ENCODE measurements at places on chromosomes 1 and 21. TPM values are rescaled to one million over a fixed set of nuclear protein-coding genes. Genes with fewer than 3 reads are reported as not detected.

PLPP3 gene
- total RNA-seq: 82.3 TPM

TUT4 gene
- total RNA-seq: 26.6 TPM

MXRA8 gene
- 14.5 TPM for total RNA-seq

VANGL2 gene
- total RNA-seq: 3.2 TPM

MYBPH gene
- not detected for total RNA-seq

NUP210L gene
- total RNA-seq: not detected

CATSPERE gene
- total RNA-seq: 0.56 TPM

RGS7 gene
- not detected for total RNA-seq

RGS16 gene
- 2.5 TPM for total RNA-seq

TCEA3 gene
- 65.2 TPM for total RNA-seq

POU3F1 gene
- total RNA-seq: not detected

EFNA3 gene
- total RNA-seq: 0.61 TPM

TMCC2 gene
- 2.7 TPM for total RNA-seq

AADACL3 gene
- total RNA-seq: not detected

OVAAL gene
- 2.0 TPM for total RNA-seq

- DNase-seq: no peak
Measured at GRCh38 chr1:106571109-106571508, 485.4 kb upstream of the PRMT6 start.

DNA sequence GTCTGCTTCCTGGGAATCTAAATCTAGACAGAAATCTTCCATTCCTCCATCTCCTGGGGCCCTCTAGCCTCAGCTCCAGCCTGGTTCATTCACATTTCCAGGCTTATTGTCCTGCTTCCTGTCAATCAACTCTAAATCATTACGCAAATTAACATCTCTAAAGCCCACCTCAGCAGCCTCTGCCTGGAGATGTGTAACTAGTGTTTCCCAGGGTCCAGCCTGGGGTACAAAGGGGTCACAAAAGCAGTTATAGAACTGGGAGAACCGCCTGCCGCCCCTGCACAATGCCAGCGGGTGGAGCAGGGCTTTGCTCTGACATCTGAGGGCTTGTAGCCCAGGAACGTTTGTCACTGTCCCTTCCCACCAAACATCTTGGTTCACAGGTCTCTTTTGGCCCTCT, 373.5 kb downstream of the RRAGC start:
- no peak for DNase-seq

DNA sequence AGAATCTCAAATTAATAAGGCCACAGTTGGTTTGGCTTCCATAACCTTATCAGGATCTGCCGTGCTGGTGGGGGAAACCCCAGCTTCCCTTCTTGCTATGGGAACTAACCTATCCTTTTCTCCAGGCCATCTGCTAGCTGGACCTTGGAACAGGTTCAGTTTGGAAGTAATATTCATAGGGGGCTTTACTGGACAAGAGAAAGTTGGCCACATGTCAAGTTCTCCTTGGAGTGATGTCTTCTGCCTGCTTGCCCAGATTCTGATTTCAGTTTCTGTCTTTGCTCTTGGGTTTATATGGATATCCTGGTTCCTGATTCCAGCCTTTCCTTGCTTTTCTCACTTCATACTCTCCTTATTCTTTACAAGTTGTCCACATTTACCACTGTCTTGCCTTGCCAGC, 279.6 kb downstream of the ASTN1 start:
- no peak for DNase-seq

- no peak for DNase-seq
Measured at GRCh38 chr1:176843352-176844297, 320.9 kb downstream of the ASTN1 start.

DNA sequence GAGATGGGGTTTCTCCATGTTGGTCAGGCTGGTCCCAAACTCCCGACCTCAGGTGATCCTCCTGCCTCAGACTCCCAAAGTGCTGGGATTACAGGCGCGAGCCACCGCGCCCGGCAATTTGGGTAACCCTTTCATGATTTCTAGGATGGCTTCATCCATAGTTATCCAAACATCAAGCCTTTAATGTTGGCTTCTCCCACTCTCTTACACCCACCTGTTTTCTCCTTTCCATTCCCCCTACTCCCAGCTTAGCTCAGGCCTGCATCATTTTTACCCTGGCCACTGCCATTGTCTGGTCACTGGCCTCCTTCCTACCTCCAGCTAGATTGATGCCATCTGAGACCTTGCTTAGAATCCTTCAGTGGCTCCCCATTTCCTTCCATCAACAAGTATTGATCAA, 2.0 kb upstream of the SOX13 start:
- DNase-seq: no peak

DNA sequence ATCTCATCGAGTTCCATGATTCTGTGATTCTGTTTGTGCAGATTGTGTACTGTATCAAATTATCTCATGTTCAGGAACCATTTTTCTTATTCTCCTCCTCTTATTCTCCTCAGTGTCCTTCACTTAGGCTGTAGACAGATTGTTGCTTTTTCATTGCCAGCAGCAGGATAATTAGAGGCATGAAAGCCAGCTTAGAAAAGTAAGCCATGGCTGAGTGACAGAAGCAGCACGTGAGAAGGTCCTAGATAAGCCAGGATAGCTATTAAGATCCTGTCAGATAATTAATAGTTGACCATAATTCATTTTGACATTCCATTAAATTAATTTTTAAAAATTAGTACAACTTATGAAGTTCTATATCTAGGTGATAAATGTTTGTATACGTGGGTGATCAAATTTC, 60.8 kb upstream of the PRKACB start:
- no peak for DNase-seq

DNA sequence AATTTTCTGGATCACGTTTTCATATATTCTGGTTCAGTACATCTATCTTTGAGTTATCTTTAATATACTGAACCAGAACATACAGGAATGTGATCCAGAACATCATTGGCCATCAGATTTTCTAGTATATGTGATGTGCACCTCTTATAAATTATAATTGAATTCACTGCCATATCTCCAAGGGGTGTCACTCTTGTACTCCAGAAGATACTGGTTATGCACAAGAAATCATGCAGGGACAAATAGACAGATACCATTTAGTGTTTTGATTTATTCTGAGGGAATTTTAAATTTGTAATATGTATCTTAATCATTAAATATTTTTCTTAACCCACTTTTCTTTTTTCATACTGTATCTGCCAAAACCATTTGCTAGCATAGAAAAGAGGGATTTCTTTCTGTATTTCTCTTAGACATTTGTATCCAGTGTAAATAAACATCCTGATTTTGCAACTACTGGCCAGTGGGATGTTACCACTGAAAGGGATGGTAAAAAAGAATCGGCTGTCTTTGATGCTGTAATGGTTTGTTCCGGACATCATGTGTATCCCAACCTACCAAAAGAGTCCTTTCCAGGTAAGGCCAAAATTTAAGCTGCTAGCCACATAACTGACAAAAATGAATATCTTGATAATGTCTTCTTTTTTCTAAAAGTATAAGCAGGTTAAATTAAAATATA, 16.7 kb downstream of the FMO3 start:
- DNase-seq: no peak

DNA sequence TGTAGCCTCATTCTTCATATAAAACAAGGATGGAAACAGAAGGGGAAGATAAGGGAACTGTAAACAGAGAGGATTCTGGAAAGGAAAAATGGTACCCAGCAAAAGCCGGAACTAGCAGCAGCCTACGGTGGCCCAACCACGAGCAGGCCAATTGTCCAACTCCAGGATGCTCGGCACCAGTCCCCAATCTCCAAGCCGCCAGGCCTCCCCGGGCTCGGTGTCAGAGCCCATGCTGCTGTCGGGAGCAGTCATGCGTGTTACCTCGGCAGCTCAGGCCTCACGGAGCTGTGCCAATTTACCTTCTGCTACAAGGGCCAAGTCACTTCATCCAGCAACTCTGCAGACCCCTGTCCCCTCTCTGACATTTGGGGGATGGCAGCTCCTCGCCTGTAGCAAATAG, 130.8 kb downstream of the ZBTB18 start:
- no peak for DNase-seq

DNA sequence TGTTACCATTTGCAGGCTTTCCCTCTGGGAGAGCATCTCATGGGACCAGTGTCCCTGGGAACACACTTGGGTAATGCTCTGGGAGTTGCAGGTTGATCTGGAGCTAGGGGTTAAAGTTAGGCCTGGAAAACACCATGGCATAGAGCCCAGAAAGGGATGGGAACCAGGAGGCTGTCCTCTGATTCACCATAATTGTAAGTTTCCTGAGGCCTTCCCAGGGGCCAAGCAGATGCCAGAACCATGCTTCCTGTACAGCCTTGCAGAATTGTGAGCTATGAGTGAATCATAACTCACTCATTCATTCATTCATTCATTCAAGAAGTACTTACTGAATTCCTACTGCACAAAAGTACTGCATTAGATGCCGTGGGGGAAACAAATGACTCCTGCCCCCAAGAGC, 50.0 kb downstream of the LACTBL1 start:
- no peak for DNase-seq

DNA sequence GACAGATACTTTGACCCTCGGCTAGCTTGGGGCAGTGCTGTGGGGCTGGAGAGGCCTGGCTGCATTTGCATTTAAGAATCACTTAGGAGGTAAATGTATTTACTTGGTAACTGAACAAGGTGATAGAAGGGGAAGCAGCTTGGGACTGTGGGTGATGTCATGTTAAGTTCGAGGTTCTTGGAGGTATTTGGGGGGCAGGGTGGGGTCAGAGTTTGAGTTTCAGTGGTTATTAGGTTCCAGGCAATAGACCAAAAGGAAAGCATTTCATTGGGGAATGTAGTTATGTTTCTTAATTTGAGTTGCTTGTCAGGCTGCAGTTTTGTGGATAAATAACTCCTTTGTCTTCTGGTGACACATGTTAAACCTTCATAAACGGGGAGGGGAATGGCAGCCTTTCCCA, 2.4 kb upstream of the FAM78B start:
- DNase-seq: no peak

GRCh38 chr1:34591751-34592629, 162.9 kb upstream of the GJB5 start:
- no peak for DNase-seq

- DNase-seq: no peak
Measured at GRCh38 chr1:77316006-77316405, 34.2 kb downstream of the AK5 start.

GRCh38 chr1:29525941-29526340, 289.6 kb downstream of the PTPRU start:
- DNase-seq: no peak

GRCh38 chr1:59317780-59318179, 20.9 kb downstream of the FGGY start:
- no peak for DNase-seq

DNA sequence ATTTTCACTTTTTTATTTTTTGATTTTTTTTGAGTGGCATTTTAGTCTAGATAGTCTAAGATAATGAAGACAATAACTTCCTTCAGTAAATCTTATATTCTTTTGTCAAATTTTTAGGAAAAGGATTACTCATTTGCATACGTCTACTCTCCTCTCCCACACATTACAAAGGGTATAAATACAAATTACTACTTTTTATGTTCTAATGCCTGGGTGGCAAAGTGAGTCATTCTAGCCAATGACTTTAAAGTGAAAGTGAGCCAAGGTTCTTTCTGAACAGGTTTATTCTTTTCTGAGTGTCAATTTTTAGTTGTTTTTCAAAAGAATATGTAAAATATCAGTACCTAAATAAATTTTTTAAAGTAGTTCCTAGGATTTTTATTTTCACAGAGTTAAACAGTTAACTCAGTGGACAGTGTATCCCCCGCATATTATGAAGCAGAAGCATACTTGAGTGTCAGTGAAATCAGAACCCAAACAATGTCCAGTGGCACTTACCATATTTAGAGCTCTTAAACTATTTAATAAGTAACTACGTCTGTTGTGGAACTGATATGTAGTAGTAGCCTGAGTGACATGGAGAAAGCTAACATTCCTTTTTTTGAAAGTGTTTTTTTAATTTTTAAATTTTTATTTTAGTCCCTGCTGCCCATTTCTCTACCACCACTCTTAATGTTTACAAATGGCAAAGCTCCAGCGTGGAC, 141.7 kb downstream of the PHTF1 start:
- DNase-seq: no peak

DNA sequence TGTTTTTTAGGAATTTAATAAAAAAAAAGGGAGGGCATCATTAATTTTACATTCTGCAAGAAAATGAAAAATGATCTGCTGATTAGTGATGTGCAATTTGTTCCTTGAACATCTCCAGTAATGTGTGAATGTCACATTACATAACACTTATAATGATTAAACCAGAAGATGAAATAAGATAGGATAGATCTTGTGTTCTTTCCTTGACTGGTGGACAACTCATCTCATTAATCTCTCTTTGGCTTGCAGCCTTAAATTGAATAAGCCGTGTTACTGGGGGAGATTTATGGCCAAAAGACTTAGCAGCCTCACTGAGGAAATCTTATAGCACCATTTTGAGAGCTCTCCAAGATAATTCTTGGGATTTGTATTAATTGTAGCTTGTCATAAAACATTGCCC, 217.2 kb downstream of the ST6GALNAC3 start:
- DNase-seq: no peak

DNA sequence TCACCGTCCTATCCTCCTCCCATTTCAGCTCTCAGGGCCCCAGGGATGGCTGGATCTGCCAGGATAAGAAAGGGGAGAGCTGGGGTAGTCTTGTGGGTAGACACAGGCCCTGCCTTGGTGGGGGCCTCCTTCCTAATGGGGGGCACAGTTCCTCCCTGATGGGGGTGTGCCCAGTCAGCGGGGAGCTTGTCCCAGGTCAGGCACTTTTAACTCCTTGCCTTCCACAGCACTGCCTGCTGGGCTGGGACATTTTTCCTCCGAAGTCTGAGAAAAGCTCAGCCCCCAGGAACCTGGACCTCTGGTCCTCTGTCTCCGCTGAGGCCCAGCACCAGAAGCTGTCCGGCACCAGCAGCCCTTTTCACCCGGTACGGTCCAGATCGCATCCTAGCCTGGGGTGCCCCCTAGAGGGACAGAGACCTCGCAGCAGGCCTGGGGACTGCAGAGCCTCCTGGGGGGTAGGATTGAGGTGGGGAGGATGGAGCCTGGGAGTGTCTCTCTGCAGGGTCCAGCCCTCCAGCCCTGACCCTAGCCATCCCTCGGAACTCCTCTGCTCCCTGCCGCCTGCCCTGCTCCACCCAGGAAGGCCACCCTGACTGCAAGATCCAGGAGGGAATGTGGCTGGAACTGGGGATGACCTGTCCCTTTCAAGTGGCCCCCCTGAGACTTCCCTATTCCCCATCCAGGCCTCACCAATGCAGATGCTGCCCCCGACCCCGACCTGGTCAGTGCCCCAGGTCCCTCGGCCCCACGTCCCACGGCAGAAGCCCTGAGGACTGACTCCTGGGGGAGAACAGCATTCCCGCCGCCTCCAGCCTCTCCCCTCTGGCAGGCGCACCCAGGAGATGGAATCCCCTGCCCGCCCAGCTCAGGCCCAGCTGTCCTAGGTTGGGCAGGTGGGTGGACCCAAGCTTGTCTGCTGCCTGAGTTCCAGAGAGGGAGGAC, 12.0 kb downstream of the MIIP start:
- no peak for DNase-seq

- DNase-seq: no peak
Measured at GRCh38 chr1:7572654-7573152, 198.4 kb upstream of the VAMP3 start.

- DNase-seq: no peak
Measured at GRCh38 chr1:234900595-234900994, 228.0 kb downstream of the TOMM20 start.

GRCh38 chr1:91804546-91805023, 81.4 kb downstream of the TGFBR3 start:
- DNase-seq: no peak

- no peak for DNase-seq
Measured at GRCh38 chr21:36713746-36714145, 14.8 kb downstream of the SIM2 start.

Measured in heart left ventricle (tissue), 16 donors.